ENCODE measurements at places on chromosomes 1 and 21. TPM values are rescaled to one million over a fixed set of nuclear protein-coding genes. Genes with fewer than 3 reads are reported as not detected.

- no peak for DNase-seq
Measured at GRCh38 chr1:199447906-199448305, 579.6 kb upstream of the NR5A2 start.

RLF gene
- 16.9 TPM for total RNA-seq

GPA33 gene
- total RNA-seq = 0.74 TPM

PAQR6 gene
- total RNA-seq = 2.0 TPM

LBR gene
- total RNA-seq = 41.5 TPM

- DNase-seq = no peak
Measured at GRCh38 chr1:223207293-223208066, 64.4 kb upstream of the TLR5 start.

- no peak for DNase-seq
Measured at GRCh38 chr1:235898126-235898525, 31.4 kb upstream of the LYST start.

GRCh38 chr1:90729504-90730242, 12.6 kb upstream of the BARHL2 start:
- no peak for DNase-seq

GRCh38 chr1:14706631-14707030, 108.1 kb downstream of the KAZN start:
- DNase-seq = no peak

GRCh38 chr1:27137544-27138075, 17.3 kb downstream of the SLC9A1 start:
- no peak for DNase-seq

BACH1 gene
- 33.1 TPM for total RNA-seq

LENEP gene
- not detected for total RNA-seq

DNA sequence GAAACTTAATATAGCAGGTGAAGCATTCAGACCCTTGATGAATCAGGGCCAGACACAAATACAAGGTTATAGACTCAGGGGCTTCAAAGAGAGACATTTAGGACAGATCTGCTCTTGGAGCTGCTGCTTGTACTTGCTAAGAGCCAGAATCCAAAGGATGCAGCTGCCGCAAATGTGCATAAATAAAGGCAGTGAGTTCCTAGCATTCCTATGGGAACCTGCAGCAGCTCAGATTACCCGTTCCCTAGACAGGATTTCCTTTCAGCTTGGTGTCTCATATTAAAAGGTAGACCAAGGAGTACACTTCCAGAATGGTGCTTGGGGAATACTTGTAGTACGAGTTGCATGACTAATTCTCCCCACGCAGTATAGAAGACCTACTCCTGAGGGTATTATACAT, 9.7 kb upstream of the LRRC53 start:
- no peak for DNase-seq

GRCh38 chr21:38958323-38958705, 152.6 kb downstream of the ETS2 start:
- no peak for DNase-seq

DNA sequence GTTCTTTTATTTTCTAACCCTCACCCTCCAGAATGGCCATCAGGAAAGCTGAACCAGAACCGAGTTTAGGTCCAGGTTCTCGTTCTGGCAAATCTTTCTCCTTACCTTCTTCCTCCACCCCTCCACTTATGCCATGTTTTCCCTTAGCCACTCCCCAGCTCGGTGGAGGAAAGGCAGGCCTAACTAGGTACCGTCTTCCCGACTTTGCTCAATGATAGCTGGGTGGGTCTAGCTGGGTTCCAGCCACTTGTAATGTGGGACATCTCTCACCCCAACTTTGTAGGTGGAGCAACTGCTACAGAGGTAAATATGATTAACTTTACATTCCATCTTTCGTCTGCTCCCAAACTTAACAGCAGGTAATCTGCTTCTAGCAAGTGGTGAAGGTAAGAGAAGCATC, 646 bp downstream of the BNIPL start:
- DNase-seq = no peak

FCER1G gene
- total RNA-seq = 64.8 TPM

DNA sequence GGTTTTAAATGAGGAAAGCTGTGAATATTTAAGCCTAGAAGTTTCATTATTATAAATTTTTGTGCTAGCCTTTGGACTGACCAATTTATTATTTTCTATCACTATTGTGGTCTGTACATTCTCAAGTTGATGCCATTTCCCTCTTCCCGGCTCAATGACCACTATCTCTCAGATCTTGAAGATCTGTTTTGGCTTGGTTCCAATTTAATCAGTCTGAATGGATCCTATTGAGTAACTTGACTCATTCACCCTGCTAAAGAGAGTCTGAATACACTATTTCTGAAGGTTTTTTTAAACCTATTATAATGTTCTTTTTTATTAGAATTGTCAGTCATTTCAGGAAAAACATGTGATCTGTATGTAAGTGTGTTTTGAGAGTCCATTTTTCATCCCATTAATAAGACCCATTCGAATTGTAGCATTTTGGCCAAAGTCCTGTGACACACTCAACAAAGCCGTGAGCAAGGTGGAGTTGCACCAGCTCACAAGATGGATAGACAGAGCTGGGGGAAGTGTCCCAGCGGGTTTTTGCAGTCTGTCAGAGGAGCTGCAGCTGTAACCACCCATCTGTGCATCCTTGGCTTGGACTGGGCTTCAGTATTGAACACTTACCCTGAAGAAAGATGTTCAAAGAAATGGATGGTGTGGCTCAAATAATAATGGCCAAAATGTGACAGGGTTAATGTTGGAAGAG, 145.6 kb downstream of the NFIA start:
- DNase-seq = no peak

DNA sequence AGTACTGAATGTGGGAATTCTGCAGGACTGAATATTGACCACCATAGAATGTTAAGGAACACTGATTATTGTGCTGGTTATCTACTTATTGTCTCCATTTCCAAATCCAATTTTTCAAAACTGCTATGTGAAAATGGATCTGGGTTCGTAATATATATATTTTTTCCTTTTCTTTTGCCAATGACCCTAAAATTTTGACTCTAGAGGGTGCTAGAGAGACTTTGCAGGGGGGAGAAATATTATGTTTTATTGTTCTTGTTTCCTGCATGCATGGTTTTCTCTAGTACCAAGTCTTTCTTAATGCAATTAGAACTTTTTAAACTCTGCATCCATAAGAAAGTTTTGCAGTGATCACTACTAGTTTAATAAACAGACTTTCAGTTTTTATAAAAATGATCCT, 1256.9 kb downstream of the BRINP3 start:
- no peak for DNase-seq

GRCh38 chr1:161174911-161175310, 2.4 kb downstream of the B4GALT3 start:
- DNase-seq = no peak

- no peak for DNase-seq
Measured at GRCh38 chr1:157844089-157844830, 2.7 kb upstream of the CD5L start.

ACKR1 gene
- 102 TPM for total RNA-seq

TGFB2 gene
- total RNA-seq = 16.9 TPM

XCL2 gene
- not detected for total RNA-seq

All from vagina (tissue), 2 donors.